ENCODE measurements at places on chromosomes 4 and X.

DNA sequence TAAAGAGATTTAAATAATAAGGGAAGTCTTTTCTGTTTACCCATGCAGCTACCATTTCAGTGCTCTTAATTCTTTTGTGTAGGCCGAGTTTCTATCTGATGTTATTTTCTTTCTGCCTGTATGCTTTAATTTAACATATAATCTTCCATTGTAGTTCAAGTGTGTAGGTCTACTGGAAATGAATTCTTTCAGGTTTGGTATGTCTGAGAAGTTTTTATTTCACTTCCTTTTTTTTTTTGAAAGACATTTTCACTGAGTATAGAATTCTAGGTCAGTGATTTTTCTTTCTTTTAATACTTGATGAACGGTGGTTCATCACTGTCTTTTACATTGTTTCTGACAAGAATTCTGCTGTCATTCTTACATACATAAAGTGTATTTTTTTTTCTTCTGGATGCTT lies 42.1 kb downstream of the VAMP7 start:
- DNase-seq = no peak

GRCh38 chr4:147311956-147312355 lies 168.9 kb upstream of the EDNRA start:
- no peak for DNase-seq

- DNase-seq = no peak
Measured at GRCh38 chrX:40068048-40068447, 29.7 kb downstream of the BCOR start.

- DNase-seq = no peak
Measured at GRCh38 chr4:154642373-154643009, 30.0 kb upstream of the FGG start.

DNA sequence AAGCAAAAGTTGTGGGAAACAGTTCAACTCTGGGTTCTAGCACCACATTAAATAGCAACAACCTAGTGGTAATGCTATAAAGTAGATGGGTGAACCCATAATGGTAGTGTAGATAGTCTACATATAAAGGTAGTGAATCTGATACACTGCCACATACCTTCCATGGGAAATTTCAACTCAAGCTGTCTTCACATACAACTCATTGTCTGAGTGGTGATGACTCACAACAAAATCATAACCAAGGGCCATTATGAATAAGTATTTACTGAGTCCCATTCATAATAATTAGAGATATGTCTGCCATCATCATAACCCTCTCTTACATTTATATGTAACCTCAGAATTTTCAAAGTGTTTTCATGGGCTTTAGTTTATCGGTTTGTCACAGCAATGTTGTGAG lies 34.8 kb downstream of the EGF start:
- DNase-seq = no peak

GRCh38 chr4:124918559-124919122 lies 206.1 kb upstream of the ANKRD50 start:
- no peak for DNase-seq

- DNase-seq = peak; percentile 15
Measured at GRCh38 chr4:8267077-8267476, 2.5 kb upstream of the HTRA3 start.

- peak; percentile 60 for DNase-seq
Measured at GRCh38 chr4:36243355-36244256, 708 bp downstream of the ARAP2 start.

DNA sequence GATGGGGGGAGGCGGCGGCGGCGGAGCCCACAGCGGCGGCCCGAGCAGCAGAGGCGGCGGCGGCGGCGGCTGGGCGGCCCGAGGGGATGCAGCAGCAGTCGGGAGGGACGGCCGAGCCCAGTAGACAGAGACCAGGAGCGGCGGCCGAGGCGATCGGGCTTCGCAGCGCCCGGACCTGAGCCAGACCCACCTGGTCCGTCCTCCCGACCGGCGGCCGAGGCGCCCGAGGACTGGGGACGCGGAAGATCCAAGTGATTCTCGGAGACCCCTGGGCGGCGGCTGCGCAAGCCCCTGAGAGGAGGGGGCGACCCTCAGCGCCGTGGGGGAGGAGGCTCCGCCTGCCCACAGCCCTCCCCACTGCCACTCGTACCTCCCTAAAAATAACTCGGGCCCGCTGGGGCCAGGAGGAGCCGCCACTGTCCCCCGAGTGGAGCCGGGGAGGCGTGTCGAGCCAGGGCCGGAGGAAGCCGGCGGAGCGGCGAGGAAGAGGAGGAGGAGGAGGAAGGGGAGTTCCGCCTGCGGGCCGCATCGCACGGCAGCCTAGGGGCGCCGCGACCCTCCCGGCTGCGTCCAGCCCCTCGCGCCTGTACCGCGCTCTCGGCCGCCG lies 608 bp downstream of the RAPGEF2 start:
- peak; percentile 43 for DNase-seq

DNA sequence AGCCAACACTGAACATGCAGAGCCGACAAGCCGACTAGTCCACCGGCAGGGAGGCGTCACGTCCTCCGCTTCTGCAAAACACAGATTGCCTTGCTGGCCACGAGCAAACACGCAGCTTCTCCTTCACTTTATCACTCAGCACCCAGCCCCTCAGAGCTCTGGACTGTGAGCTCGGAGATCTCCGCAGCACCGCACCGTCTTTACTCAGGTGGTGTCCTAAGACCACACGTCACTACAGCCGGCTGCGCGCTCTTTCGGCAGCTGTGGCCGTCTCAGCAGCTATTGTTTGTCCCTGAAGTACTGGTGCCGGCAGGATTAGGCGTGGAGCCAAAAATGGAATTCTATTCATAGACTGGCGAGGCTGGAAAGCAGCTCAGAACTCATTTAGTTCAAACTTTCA lies 72.0 kb downstream of the FAT1 start:
- DNase-seq = no peak

DNA sequence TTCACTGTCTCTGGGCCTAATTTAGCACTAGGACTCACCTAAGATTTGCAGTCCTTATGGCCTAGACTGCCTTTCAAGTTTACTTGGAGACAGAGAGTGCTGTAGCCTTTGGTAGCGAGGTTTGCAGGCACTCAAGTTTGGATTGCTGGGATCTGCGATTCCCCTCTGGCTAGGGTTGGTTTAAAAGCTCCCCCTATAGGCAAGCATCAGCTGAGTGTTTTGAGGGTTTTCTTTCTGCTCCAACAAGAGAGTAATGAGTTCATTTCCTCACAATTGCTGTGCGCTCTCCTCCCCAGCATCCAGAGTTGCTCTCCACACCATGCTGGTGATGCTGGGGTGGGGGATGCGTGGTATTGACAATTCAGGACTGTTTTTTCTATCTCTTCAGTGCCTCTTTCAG lies 206.9 kb downstream of the GLUD2 start:
- no peak for DNase-seq

GRCh38 chr4:15689540-15689939 lies 7.9 kb downstream of the FAM200B start:
- DNase-seq = no peak

GRCh38 chrX:635428-636090 lies 5.0 kb downstream of the SHOX start:
- no peak for DNase-seq

DNA sequence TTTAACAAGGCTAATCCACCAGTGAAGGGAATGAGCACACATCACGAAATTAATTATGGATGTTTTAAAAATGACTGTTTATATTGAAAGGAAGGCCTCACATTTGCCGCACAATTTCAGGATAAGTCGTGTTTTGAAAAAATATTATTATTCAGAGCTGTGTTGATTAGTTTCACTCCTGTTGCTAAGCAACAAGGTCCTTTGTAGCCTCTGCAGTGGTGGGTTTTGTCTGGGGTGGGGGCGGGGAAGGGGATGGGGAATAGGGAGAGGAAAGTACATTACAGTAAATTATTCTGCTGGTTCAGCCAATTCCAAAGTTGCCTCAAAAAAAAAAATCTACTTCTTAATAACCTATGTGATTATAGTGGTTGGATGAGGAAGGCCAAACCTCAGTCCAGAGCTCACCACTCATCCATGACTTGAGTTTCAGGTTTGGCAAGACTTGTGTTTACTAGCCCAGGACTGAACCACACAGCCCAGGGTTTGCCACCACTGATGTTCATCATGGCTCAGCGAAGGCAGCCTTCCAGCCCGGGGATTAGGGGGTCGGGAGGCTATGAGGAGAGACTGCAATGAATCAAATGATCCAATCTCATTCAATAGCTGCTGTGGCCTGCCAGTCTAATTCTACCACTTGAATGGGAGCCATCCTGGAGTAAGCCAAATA lies 162.5 kb upstream of the ATP6AP2 start:
- DNase-seq = no peak

GRCh38 chr4:7771056-7771455 lies 168.6 kb downstream of the AFAP1 start:
- peak; percentile 44 for DNase-seq

DNA sequence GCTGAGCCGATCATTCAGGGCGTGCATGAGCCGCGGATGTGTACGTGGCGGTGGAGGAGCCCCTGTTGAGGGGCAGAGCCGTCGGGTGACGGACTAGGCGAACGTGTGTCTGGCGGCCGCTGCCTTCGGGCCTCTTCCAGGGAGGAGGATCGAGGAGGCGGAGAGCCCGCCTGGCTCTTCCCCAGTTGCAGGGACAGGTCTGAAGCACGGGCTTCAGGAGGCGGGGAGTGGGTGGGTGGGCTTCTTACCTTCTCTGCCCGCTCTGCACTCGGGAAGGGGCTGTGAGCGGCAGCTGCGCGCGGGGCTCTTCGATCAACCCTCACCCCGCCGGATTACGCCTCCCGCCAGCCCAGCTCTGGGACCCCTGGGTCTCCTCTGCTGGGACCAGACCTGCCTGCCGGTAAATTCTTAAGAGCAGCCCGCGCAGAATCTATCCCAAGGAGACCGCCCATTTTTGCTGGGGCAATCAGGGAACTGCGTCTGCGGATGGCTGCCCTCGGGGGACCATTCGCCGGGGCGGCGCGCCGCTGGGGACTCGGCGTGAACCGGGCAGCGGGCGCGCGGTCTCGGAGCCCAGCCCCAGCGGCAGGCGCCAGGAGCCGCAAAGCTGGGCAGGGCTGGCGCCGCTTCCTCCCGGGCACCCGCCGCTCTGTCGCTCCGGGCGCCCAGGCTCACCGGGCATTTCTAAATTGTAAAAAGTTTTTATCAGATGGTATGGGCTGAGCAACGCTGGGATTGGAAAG lies 4.9 kb downstream of the PLAC8 start:
- peak; percentile 50 for DNase-seq

DNA sequence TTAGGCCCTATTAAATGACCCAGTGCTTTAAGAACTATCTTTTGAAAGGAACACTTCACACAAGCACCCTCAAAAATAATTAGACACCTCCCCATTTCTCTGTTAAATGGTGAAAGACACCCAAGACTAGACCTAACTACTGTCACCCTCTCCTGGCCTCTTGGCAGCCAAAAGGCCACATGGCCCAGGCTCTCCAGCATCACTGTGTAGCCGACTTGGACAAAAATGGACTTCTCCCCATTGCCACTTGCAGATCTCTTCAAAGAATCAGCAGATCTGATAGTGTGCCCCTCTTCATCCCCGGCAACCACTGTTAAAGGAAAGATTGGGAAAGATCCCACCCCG lies 2.0 kb downstream of the MID1IP1 start:
- no peak for DNase-seq

DNA sequence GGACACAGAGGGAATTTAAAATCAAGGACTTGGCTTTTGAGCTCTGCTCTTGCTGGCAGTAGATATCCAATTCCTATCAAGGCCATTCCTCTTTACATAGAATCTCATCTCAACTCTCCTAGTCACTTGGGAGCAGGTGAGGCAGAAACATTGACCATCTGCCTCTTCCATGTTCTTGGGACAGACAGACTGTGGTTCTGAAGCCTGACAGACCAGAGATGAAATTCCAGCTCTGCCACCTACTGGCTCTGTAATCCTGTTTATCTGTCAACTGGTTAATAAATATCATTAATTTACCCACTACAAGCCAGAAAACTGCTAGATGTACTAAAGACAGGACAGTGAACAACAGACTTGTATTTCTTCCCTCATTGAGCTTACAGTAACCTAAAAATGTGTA lies 300.8 kb downstream of the ADGRL3 start:
- no peak for DNase-seq

GRCh38 chrX:53383376-53384076 lies 38.9 kb downstream of the SMC1A start:
- no peak for DNase-seq

DNA sequence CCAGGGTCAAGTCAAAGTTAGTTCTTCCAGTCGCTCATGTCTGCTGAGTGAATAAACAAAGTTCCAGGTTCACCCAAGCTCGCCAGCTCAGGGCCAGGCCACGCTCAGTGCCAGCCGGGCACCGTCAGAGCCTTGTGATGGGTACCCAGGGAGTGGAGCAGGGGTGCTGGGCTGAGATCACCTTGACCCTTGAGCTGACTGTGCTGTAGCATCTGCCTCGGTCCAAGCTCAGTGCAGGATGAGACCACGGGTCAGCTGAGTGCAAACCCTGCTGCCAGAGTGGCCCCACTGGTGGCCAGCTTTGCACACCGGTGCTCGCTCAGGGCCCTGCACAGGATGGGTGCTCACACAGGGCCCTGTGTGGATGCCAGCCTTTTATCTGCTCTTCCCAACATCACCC lies 4.3 kb downstream of the CPZ start:
- DNase-seq = no peak

GRCh38 chr4:34193451-34194154 lies 2050.7 kb downstream of the ARAP2 start:
- DNase-seq = no peak

DNA sequence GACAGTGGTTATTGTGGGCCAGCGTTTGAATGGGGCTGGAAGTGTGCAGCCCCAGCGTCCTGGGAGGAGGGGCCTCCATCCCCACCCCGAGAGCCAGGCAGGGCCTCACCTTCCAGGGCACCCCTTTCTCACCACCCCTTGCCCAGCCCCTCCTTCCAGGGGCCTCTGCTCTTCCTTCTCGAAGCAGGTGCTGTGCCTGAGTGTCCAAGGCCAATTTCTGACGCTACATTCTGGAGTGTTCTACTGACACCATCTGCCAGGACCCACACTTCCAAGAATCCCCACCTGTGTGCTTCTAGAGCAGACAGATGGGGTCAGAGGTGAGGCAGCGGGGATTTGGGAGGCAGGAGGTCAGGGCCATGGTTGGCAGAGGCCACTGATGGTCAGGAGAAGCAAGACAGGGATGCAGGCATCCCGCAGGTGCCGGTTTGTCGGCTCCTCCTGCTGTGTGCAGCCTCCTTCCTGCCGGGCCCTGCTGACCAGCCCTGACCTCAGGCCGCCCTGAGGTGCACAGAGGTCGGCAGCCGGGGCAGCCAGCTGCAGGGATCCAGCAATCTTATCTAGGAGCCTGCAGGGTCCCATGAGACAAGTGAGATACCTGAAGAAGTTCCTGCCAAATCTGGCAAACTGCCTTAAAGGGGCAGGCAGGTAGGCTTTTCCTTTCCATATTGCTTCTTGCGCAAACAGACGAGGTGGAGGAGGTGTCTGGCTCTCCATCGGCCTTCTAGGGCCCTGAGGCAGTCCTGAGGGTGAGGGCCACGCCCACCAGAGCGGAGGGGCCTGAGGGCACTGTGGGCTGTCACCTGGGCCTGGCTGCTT lies 18.8 kb downstream of the MSANTD1 start:
- DNase-seq = no peak

- no peak for DNase-seq
Measured at GRCh38 chr4:117965622-117966021, 68.7 kb upstream of the NDST3 start.

DNA sequence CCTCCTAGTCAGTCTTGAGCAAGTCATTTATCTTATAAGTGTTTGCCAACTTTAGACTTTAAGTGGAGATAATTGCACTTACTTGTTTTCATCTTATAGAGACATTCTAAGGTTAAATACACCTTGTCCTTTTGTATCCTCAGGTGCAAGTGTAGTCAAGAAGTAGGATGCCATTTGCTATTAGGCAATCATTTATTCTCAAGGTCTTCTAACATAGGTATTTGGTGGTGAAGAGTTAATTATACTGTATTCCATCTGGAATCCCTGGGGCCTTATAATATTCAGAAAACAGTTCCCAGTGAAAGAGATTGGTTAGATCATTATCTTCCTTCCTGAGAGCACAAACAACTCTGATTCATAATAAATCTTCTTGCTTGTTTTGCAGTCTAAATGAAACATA lies 23.7 kb downstream of the SULT1E1 start:
- no peak for DNase-seq

Measured in activated naive CD4-positive, alpha-beta T cell treated with Interleukin-2 at 50 U/mL for 16 hours (primary cell).